Brain pericyte (primary cell): ENCODE measurements at places on chromosomes 3 and 15.
A peak's percentile ranks its signal among the peaks of the same experiment; 100 is the strongest.

DNA sequence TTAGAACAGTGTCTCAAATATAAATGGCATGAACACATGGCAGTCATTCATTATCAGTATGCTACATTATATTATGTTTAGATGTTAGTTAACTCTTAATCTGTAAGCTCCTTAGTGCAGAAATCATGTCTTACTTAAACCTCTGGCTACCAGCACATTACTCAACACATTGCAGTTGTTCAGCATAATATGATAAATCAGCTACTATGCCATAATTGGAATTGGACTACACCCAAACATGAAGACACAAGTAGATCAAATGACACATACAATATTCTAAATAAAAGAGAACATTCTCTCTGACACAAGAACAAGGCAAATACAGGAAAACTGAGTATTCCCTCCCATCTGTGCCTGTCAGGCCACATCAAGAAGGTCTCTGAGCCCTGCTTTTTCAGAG is 116.1 kb downstream of the PCCB start:
- no peak for DNase-seq

DNA sequence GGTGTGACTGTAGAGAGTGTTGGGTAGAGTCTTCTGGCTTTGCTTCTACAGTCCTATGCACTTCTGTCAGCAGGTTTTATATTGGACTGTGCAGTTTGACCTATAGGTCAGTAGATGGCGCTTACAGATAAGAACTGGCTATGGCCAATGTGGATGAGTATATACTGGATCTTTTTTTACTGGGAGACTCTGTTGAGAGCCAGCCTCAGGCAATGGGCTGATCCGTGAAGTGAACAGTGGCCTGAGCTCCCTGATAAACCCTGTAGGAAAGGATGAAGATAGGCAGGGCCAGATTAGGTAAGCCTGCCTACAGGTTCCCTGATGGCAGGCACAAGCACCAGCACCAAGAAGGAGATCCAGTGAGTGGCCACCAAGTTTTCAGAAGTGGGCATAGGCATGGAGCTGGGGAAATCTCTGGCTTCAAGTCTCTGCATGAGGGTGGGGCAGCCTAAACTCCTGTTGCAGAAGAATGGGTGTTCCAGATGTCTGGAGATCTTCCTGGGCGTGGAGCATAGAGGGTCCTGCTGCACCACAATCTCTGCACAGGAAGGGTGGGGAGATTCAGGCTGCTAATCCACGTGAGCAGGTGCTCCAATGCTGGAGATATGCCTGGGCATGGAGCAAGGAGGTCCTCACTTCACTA is 326.0 kb upstream of the SGO1 start:
- peak; percentile 36 for DNase-seq

- no peak for DNase-seq
These were observed 253.8 kb upstream of the IGF1R start for GRCh38 chr15:98394546-98394945.

DNA sequence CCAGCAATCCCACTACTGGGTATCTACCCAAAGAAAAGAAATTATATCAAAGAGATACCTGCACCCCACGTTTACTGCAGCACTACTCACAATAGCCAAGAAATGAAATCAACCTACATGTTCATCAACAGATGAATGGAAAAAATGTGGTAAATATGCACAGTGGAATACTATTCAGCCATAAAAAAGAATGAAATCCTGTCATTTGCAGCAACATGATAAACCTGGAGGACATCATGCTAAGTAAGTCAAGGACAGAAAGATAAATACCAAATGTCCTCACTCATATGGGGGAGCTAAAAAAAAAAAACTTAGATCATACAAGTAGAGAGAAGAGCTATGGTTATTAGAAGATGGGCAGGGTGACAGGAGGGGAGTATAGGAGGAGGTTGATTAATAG is 9.1 kb downstream of the ZBTB11 start:
- no peak for DNase-seq

- DNase-seq: no peak
These were observed 32.2 kb upstream of the FMN1 start for GRCh38 chr15:33226559-33227181.

DNA sequence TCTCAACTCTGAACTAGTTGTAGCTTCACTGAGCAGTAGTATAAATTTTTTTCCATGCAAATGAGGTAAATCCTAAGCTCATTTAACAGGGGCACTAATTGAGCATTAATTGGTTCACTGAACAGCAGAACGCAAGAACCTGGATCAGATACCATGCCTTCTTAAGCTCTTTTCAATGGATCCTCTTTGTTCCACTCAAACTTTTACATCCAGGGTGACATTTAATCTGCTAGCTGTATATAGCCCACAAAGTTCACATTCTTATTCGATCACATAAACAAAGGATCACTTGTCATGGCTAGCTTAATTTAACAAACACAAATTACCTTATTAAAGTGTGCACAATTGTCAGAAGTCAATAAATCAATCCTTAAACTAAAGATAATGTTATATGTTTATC is 281.6 kb downstream of the CNTN6 start:
- no peak for DNase-seq

DNA sequence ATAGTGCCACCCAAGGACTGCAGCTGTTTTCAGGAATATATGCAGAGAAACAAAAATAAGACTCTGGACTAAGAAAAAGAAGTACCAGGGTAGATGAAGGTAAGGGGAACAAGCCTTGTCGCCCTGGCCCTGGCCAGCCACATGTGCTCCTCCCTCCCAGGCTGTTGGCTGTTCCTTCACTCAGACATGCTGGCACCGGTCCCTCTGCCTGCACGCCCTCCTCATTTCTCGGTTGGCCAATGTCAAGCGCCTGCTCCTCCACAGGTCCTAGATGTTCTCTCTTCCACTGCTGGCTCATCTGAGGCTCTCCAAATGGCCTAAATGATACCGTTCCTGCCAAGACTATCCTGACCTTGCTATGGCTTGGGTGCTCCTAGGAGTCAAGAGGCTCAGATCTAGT is 288.4 kb upstream of the LYSMD4 start:
- no peak for DNase-seq

DNA sequence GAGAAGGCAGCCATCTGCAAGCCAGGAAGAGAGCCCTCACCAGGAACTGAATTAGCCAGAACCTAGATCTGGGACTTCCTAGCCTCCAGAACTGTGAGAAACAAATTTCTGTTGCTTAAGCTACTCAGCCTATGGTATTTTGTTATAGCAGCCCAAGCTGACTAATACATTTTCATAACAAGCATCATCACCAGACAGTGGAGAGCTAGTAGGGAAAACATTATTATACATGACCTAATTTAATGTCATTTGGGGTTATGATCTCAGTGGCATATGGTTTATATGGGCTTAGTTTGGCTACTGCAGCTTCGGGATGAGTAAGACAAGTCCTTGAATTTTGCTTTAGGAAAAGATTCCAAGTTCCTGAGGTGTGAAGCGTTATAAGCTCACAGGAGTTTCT is 35.6 kb downstream of the LNP1 start:
- no peak for DNase-seq

- DNase-seq: no peak
These were observed 52.2 kb downstream of the EXOG start for GRCh38 chr3:38548154-38548931.

GRCh38 chr15:85063522-85064079 is 81.9 kb downstream of the PDE8A start:
- no peak for DNase-seq

GRCh38 chr3:106212665-106213222 is 343.9 kb upstream of the CBLB start:
- no peak for DNase-seq

GRCh38 chr3:147153830-147154539 is 252.4 kb downstream of the ZIC4 start:
- no peak for DNase-seq

DNA sequence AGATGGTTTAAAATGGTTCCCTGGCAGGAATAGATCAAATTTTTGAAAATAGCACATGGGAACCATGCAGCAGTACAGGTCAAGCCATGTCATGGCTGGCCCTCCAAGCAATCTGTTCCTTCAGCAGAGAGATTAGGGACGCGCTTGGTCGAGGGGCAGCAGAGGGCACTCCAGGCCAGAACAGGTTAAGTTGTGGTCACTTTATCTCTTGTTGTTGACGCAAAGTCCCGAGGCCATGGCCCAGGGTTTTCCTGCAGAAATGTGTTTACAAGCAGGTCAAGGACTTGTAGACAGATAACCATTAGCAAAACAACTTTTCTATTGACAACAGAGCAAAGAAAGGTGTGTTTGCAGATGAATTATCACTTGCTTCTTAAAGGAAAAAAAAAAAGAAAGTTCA is 570.0 kb upstream of the NR2F2 start:
- DNase-seq: no peak

DNA sequence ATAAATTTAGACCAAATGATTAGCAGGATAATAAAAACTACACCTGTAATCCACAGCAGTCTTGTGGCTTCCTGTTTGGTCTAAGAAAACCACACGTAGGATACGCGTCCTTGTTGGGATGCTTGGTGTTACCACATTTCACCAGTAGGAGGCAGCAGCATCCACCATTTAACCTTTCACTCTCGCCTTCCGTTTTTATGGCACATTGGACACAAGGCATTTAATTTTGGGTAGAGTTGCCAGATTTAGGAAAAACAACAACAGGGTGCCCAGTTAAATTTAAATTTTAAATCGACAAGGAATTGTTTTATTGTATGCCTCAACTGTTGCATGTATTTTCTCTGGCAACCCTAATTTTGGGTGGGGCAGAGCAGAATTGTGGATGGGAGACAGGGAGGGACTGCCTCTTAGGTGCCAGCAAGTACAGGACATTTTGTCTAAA is 6.3 kb downstream of the LRRC31 start:
- peak; percentile 41 for DNase-seq

DNA sequence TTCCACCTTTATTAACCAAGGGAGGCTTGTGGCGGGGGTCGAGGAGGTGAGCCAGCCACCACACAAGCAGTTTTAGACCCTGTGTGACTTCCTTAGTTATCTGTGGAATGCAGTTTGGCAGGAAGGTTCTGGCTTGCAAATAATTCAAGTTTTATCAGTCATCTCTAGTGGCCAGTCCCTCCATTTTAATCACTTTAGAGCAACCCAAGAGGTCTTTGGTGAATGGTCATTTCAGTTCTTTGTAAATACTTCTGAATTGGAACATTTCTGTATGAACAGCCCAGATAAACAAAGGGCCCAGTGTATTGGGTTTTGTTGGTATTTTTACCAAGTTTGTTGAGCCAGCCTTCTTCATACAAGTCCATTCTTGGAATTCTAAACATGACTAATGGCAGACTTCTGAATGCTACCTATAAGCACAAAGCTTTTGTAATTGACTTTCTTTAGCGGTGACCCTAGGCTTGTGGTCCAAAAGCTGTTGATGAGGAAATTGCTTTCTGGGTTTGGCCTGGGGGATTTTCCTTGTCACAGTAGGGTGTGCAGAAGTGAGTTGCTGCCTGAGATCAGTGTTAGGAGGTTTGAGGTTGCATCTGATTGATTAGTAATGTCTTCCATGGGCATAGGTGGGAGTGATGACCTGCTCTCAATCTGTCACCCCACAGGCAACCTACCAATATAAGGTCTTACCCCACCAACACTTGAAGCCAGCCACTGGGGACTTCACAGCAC is 193.3 kb upstream of the TOPAZ1 start:
- no peak for DNase-seq

DNA sequence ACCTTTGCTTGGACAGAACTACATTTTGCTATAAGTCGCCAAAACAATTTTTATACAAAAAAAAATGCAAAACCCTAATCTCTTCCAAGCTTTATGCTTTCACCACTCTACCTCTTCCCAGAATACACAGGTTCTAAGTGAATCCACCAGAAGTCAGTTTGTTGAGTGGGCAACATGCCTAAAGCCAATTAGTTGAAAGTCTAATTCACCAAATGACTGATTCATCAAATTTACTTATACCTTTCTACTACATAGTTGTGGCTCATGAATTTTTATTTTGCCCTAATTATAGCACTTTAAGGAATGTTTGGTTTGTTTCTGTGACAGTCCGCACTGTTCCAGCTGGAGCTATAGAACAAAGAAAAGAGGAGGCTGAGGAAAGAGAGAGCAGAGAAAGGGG is 265.9 kb upstream of the TGFBR2 start:
- no peak for DNase-seq

DNA sequence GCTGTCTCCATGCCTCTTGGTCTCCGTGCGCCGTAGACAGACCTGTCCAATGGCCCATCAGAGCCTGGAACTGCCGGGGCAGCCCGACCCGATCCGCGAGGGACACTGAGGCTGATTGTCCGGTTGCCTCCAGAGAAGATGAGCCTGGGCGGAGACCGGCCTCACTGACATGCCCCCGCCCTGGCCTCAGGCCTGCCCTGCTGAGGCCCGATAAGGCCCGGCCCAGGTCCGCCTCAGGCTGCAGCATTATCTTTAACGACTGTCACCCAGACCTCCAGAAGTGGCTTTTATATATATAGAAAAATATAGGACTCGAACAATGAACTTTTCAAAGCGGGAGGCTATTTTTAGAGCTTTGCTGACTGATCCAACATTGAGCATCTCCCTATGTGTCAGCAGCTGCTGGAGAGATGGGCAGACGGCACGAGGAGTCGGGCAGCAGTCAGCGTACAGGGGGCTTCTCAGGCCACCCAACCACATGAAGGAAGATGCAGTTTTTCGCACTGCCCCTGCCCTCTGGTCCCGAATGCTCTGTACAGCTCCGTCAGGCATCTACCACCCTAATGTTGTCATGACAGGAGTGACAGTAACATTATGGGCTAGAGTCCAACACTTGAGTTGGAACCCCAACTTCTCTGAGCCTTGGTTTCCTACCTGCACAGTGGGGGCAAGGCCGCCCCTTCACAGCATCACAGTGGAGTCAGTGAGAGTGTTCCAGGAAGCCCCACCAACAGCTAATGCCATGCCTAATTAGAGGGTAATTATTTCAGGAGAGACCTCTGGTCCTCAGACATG is 112.0 kb upstream of the RPL32 start:
- no peak for DNase-seq

DNA sequence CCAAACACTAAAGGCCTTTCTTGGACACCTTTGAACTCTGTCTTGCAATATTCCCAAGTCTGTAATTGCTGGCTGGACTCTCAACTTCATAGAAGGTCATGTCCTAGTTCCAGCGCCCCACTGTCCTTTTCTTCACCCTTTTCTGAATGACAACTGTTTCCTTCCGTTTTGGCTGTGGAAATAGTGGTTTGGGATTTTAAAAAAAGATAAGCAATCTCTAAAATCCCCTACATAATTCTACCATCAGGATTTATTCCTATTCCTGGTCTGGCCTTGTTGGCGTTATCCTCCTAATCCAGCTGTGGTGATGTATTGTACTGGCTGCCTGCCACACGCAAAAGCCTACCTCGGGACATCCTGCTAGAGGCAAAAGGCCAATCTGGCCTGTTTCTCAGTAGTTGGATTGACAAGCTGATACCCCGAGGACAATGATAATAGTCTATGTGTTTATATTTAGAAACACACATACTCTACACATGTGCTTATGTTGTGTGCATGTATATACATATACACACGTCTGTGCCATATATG is 440.3 kb upstream of the DPH6 start:
- DNase-seq: no peak

GRCh38 chr15:72785432-72785831 is 1.9 kb upstream of the ADPGK start:
- no peak for DNase-seq
